ENCODE measurements at places on chromosomes 13 and 19.

GRCh38 chr19:3401004-3401768 lies 34.8 kb downstream of the NFIC start:
- DNase-seq: no peak

DNA sequence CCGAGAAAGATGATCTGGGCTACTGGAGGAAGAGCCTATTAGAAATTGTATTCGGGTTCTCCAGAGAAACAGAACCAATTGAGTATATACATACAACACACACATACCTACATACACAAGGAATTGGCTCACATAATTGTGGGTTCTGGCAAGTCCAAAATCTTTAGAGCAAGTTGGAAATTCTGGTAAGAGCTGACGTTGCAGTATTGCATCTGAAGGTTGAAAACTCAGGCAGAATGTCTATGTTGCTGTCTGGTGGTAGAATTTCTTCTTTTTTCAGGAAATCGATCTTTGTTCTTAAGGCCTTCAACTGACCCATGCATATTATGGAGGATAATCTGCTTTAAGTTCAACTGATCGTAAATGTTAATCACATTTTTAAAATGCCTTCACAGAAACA lies 15.5 kb upstream of the OLFM4 start:
- no peak for DNase-seq

GRCh38 chr19:55656988-55657747 lies 2.3 kb downstream of the U2AF2 start:
- no peak for DNase-seq

DNA sequence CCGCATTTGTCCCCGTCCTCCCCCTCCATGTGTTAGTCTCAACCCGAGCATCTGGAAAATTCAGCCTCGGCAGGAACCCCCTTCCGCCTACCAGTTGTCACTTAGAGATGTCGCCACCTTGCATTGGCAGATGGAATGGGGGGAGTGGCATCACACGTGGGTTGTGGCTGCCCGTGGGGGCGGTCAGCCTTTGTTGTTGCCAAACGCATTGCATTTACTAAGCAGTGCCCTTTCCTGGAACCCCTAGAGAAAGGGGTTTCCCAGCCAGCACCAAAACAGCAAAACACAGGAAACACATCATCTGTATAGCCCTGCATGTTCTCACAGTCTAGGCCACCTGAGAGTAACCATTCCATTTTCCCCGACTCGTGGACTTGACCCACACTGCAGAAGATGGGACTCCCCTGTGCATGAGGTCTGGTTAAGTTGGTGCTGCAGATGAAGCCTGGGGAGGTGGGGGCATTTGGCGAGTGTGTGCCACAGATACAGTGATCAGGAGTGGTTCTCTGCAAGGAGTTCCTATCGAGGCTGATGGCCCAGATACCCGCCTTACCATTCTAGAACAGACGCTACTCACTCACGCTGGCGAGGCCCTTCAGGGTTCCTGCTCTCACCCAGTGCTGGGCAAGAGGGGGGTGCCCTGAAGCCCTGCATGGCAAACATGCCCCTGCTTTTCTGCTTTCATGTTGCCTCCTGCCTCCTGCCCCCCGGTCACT lies 38.3 kb downstream of the TMED1 start:
- DNase-seq: no peak

GRCh38 chr19:41159881-41160280 lies 33.1 kb upstream of the CYP2S1 start:
- DNase-seq: no peak

DNA sequence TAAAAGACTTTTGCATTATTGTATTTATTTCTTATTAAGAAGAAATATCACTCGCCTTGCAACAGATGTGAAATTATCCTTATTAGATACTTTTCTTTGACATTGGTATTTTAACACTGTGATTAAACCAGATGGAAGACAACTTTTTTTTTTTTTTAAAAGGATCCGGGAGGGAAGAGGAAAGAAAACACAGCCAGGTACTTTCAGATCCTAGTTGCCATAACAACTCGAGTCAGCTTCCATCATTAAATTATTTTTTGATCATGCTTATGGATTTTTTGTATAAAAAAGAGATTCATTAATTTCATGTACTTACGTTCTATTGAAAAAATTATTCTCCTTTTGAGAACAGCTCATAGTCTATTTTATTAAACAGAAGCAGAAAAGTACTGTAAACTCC lies 515.7 kb downstream of the TBC1D4 start:
- DNase-seq: no peak

DNA sequence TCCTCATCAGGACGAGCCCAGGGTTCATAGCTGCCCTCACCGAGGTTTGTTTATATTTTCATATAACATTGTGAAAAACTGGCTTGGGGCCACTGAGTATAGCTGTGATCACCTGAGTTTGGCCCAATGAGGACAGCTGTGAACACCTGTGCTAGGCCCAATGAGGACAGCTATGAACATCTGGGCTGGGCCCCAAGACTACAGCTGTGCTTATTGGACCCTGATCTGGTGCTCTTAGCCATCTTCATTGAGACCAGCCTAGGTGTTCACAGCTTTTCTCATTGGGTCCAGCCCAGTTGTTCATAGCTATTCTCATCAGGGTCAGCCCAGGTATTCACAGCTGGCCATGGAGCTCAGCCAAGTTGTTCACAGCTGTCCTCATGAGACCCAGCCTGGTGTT lies 1167.3 kb downstream of the UQCRFS1 start:
- DNase-seq: no peak

- DNase-seq: no peak
Observed at GRCh38 chr13:79767126-79767525, 286.2 kb downstream of the NDFIP2 start.

DNA sequence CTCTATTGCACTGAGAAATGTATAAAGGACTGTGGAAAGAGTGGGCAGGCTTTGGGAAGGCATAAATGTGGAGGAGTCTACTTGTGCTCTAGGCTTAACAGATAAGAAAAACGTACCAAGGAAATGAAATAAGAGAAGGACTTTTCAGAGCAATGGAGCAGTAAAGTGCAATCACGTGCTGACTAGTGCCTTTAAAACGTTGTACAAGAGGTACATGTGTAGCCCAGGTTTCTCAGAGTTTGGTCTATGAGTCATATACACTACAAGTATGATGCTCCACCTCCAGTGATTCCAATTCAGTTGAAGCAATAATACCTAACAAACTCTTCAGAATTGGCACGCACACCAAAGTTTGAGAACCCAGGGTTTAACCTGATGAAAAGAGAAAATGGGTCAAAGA lies 13.4 kb upstream of the FNDC3A start:
- DNase-seq: no peak

DNA sequence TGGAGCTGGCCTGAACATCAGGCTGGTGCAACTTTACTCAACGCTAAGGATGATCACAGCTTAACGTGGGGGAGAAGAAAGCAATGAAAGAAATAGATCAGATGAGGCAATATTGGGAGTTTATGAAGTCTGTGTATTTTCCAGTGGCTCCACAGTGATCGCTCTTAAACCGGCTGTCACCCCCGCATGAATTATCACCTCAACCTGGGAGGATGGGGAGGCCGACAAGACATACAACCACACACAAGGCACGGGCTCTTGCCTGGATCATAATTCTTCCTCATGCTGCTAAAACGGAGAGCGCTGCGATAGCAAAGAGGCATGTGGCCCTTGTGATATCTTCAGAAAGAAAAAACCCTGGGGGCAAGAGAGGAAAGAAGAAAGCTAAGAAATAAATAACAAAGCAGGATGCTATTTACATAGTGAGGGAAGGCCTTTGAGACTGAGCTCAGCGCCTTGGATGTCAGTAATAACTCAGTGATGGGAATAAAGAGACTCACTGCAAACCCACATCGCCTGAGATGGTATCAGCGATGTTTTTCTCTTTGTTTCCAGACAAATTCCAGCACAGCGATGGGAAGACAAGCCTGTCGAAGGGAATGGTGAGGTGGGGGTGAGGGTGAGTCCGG lies 19.1 kb upstream of the CHST8 start:
- no peak for DNase-seq

GRCh38 chr19:39236527-39236926 lies 8.3 kb downstream of the IFNL3 start:
- DNase-seq: no peak

- no peak for DNase-seq
Observed at GRCh38 chr19:14479309-14479974, 4.3 kb upstream of the PTGER1 start.

DNA sequence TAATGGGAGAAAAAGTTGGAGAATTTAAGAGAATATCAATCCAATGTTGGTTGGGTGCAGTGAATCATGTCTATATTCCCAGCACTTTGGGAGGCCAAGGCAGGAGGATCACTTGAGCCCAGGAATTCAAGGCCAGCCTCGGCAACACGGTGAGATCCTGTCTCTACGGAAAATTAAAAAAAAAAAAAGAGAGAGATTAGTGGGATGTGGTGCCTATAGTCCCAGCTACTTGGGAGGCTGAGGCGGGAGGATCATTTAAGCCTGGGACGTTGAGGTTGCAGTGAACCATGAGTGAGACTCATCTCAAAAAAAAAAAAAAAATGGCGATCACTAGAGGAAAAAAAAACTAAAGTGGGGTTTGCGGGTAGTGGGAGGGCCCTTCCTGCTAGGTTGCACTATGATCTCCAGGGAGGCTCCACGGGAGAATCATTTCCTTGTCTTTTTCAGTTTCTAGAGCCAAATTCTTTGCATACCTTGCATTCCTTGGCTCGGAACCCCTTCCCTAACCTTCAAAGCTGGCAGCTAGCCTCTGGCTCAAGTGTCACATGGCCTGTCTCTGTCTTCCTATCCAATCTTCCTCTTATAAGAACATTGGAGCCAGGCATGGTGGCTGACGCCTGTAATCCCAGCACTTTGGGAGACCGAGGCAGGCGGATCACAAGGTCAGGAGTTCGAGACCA lies 5.8 kb upstream of the ERCC2 start:
- peak; percentile 96 for DNase-seq

DNA sequence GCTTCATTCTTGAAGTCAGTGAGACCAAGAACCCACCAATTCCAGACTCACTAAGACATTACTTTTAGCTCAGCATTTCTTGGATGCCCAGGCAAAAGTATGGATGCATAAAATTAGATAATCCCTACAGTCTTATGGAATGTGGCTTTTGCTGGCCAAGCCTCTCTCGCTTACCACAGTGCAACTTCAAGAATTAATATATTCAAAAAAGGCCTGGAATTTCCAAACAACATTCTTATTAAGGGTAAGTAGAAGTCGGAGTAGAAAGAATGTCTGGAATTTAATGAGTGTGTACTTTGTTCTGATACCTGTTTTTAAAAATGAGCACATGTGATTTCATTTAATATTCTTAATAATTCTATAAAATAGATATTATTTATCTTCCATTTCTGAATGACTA lies 302.4 kb upstream of the TMTC4 start:
- no peak for DNase-seq

DNA sequence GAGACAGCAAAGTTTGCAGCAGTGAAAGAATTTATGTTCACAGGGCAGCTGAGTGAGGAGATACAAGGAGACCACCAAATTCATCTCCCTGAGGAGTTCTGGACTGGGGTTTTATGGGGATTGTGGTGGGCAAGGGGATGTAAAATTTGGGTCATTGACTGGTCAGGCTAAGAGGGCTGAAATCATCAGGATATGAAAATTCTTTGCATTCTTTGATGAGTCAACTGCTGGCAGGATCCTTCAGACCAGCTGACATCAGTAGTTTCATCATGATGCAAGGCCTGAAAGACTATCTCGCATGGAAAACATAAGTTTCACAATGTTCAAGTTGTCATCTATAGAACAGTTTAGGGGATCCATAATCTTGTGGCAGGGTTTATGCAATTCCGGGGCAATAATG lies 869.5 kb upstream of the PCDH9 start:
- DNase-seq: no peak

DNA sequence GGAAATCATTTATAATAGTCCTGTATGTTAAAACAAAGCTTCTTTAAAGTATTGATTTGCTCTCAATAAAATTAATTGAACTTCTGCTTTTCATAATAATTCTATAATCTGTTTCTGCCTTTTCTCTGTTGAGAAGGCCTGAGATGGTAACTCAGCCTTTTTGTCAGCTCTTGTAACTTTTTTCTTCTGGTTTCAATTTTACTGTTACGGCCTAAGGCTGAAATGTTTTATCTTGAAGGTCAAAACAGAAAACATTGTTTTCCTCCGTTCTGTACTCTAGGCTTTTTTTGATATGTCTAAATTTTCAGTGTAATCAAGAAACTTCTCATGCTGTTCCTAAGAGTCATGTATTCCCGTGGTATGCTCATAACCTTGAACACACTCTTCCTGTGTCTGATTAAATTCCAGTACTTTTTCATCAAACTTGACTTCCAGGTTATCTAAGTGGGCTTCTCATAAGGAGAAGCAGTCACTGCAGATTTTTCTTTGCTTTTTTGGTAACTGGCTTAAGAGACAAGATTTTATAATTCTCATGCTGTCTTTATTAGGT lies 7.6 kb upstream of the NAXD start:
- no peak for DNase-seq

- DNase-seq: no peak
Observed at GRCh38 chr19:1104311-1105007, 665 bp downstream of the GPX4 start.

DNA sequence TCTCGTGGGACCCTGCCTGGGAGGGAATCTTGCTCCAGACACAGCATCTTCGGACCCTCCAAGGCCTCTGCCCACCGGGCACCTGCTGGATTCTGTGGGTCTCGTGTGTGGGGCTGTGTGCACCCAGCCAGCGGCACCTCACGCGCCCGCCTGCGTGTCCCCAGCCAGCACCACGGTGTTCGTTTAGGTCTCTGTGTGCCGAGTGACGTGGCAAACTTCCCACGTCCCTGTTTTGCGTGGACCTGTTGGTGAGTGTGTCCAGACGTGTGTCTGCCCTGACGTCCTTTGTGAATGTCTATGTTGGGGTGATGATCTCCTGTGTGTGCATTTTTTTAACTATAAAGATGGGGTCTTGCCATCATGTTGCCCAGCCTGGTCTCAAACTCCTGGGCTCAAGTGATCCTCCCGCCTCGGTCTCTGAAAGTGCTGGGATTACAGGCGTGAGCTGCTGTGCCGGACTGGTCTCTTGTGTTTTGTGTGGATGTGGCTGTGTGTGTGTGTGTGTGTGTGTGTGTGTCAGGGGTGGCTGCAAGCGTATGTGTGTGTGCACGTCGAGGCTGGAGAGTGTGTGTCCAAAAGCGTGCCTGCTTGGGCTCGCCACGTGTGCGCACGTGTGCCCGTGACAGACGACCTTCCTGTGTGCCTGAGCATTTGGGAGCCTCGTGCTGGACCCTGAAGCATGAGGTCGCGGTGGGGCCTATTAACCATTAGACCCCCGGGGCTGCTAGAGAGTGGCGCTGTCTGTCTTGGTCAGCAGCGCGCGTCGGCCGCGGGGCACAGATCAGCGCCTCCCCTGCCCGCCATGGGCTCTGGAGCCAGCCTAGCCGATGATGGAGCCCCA lies 15.7 kb downstream of the ARID3A start:
- no peak for DNase-seq

GRCh38 chr13:67210208-67210607 lies 19.9 kb downstream of the PCDH9 start:
- no peak for DNase-seq

- DNase-seq: no peak
Observed at GRCh38 chr19:16117594-16118033, 5.9 kb downstream of the RAB8A start.

- no peak for DNase-seq
Observed at GRCh38 chr13:21546372-21546771, 57.6 kb downstream of the MICU2 start.

DNA sequence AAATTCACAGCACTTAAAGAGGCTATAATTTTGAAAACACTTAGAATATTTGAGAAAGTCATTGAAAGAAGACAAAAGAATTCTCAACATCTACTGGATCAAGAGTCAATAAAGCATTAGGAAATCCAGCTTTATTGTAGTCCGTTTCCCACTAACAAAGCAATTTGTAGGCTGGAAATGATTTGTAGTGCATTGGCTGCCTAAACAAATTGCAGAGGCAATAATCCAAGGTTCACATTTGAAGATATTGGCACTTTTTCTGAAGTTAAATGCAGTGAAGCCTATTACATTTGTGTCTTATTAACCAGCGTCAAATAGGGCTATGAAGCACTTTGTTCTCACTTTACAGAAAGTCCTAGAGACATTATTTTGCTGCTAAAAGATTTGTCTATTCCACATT lies 848.1 kb upstream of the SLITRK1 start:
- DNase-seq: no peak

Measured in GM04503 (cell line).